Pons (tissue), 1 donor: ENCODE measurements at places on chromosomes 2 and 18.

DNA sequence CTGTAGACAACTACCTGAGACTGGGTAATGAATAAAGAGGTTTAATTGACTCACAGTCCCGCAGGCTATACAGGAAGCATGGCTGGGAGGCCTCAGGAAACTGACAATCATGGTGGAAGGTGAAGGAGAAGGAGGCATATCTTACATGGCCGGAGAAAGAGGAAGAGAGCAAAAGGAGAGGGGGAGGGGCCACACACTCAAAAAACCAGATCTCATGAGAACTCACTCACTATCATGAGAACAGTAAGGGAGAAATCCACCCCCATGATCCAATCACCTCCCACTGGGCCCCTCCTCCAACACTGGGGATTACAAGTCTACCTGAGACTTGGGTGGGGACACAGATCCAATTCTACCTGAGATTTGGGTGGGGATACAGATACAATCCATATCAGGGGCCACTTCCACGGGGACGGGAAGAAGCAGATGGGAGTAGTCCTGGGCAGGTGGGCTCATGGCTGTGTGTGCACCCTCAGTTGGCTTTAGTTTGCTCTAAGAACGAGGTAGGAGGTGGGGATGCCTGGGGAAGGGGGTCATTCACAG lies 9.9 kb downstream of the MAB21L4 start:
- no peak for DNase-seq

DNA sequence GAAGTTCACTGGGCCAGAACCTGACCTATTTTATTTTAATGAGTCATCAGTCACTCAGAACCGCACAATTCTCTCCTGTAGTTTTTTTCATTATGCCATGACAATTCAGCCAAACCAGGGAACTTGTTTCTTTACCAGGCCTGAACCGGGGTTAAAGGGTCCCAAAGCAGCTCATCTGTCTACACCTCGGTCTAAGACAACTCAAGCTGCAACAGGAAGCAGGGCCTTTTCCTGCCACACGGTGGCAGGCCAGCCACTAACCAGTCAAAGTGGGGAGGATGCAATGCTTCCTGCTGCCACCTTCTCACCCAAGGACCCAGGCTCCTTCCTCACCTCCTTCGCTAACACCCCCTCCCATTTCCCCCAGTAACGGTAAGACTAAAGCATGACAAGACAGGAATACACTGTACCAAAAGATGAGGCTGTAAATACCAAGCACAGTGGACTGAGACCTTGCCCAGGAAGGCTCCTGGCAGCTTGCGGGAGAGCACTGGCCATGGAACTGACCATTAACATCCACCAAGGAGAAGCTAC lies 56.7 kb upstream of the ACKR3 start:
- peak; percentile 57 for DNase-seq

GRCh38 chr2:217789003-217789735 lies 213.6 kb downstream of the TNS1 start:
- peak; percentile 66 for DNase-seq

- no peak for DNase-seq
These were observed 25.3 kb downstream of the ITM2C start for GRCh38 chr2:230889911-230890601.

GRCh38 chr2:145067549-145068030 lies 547.7 kb upstream of the ZEB2 start:
- no peak for DNase-seq

GRCh38 chr2:88170472-88170892 lies 336 bp downstream of the THNSL2 start:
- DNase-seq: no peak

GRCh38 chr2:205822579-205822978 lies 140.3 kb downstream of the NRP2 start:
- no peak for DNase-seq
